Activated effector memory CD4-positive, alpha-beta T cell treated with Interleukin-2 at 50 U/mL for 16 hours (primary cell): ENCODE measurements at places on chromosomes 5 and 9.

DNA sequence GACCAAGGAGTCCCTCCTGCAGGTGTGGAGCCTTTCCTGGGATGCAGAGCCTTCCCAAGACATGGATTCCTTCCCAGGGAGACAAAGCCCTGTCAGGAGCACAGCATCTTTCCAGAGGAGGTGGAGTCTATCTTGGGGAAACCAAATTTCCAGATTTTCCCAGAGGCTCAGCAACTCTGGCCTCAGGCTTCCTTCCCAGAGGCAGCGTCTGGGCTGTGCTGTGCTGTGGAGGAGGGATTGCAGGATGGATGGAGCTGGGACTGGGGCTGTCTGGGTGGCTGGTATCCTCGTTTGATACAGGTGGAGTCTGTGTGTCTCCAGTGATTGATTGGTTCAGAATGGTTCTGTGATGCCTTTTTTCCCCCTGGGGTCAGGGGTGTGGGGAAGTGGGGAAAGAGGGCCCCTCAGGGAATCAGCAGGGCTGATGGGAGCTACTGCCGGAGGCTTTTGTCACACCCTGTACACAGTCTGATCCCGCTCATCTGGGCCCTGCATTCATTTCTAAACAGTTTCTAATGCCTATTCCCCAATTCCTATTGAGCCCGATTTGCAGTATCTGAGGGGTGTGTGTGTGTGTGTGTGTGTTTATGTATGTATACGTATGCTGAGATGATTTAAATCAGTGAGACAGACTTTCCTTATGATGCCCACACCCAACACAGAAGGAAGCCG, 16.0 kb downstream of the OR13J1 start:
- no peak for DNase-seq

GRCh38 chr5:153972240-153972639, 66.5 kb downstream of the FAM114A2 start:
- DNase-seq, result no peak

- no peak for DNase-seq
Observed at GRCh38 chr9:72882117-72882775, 70.6 kb downstream of the ALDH1A1 start.

DNA sequence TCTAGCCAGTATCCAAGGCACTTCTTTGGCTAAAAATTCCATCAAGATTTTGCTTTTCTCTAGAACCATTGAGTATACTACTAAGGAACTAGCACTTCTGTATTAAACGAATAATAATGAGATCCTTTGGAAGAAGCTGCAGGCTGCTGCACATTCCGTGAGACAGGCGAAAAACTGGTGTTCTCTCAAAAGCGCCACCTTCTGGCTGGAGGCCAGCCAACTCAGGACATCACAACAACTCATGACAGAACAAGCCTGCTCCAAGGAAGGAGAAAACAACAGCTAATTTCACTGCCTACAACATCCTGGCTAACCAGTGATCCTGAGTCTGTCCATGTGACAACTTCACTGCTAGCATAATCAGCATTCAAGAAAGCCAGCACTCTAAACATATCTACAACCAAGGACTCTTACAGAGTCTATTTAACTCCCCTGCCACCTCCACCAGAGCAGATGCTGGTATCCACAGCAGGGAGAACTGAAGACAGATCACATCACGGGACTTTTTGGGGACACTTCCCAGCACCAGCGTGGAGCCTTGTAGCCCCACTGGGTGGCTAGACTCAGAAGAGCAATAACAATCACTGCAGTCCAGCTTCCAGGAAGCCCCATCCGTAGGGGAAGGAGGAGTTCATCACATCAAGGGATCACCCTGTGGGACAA, 150.5 kb downstream of the YTHDC2 start:
- DNase-seq, result no peak

DNA sequence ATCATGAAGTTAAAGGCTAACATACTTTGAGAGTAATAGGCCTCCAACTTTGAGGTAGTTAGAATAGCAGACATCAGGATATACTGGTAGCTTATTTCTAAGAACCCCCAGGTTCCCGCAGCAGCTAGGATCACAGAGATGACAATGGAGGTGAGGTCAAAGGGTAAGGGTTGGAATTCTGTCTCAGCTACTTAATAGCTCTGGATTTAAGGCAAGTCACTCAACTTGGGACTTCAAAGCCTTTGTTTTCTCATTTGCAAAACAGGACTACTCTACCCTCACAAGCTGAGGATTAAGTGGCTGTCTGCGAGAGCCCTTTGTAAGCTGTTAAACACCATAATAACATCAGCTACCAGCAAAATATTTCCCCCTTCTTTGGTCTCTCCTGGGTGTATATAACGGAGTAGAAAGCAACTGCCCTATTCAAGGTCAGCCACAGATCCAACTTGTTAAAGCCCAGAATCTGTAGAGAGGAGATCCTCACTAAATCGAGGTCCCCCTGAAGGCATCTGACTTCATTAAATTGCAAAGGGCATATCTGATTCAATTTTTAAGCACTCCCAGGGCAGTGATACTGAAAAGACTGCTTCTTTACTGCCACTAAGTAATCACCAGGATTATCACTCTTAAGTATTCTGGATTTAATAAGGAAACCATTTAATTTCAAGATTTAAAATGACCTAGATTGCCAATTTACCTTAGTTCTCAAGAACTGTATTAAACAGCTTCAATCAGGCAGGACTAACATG, 104.7 kb downstream of the DCP2 start:
- DNase-seq, result no peak

GRCh38 chr5:43840424-43841125, 237.6 kb downstream of the NNT start:
- no peak for DNase-seq

DNA sequence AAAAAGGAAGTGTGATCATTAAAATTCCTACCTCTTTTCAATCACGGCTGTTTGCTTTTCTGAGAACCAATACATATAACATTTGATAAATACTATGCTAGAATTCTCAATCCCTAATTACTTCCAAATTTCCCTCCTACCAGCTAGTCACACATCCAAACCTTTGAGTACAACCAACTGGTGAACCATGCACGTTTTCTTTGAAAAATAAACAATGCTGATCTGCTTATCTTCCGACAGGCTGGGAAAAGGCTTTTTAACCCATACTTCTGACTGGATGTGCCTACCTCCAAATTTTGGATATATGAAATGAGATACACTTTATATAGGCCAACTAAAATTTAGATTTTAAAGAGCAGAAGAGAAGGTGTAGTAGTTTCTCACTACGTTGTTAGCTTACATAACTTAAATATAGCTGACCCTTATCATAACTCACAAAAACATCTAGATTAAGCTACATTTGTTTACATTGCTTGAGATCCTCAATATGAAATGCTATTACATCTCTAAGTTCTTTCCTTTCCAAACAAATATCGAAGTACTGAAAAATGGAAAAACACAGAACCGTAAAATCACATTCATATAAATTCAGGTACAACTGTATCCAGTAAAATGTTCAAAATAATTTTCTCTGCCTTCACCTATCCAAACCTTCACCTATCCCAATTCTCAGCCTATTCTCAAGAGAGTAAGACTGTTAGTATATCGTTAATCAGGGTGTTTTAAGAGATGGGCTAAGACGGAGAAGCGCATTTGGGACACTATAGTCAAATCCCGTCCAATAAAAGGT, 2.1 kb downstream of the NR3C1 start:
- no peak for DNase-seq

DNA sequence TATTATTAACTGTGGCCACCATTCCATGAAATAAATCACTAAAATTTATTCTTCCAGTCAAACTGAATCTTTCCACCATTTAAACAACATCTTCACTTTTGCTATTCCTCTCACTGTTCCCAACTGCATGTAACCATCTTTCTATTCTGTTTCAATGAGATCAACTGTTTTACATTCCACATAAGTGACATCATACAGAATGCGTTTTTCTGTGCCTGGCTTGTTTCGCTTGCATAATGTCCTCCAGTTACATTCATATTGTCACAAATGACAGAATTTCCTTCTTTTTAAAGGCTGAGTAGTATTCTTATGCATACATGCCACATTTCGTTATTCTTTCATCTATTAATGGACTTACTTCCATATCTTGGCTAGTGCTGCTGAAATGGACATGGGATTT, 738.2 kb downstream of the SEMA5A start:
- no peak for DNase-seq
